ENCODE measurements at places on chromosomes 12 and 14.

GRCh38 chr14:81289516-81289915 is 68.8 kb upstream of the GTF2A1 start:
- no peak for DNase-seq

GRCh38 chr12:53060064-53060720 is 10.3 kb downstream of the TNS2 start:
- no peak for DNase-seq

- no peak for DNase-seq
These were observed 229.2 kb downstream of the EMP1 start for GRCh38 chr12:13425766-13426165.

- no peak for DNase-seq
These were observed 15.8 kb upstream of the PTPRR start for GRCh38 chr12:70936203-70936813.

DNA sequence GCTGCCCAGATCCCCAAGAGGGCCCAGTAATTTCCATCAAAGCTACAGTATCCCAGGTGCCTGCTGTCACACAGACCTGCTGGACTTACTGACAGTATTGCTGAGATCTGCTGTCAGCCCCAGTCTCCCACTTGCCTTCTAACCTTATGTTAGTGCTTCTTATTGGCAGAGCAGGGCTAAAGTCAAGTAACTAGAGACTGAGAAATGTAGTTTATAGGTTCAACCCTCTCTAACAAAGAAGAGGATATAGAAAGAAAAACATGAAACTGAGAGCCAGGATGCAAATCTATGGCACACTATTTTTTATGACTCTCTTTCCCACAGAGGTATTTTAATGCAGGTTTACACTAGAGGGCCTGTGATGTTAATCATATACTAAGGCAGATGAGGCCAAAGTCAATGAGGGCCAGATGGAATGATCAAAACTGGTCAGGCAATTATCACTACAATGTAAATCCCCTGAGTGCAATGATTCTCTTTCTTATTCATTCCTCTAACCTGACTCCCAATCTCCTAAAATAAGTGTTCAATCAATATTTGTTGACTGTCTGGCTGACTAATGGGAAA is 781.9 kb downstream of the VRK1 start:
- DNase-seq, result peak; percentile 7

- no peak for DNase-seq
These were observed 628 bp downstream of the VRTN start for GRCh38 chr14:74348735-74349463.

- DNase-seq, result no peak
These were observed 135.8 kb upstream of the PLXNC1 start for GRCh38 chr12:94012590-94012989.

DNA sequence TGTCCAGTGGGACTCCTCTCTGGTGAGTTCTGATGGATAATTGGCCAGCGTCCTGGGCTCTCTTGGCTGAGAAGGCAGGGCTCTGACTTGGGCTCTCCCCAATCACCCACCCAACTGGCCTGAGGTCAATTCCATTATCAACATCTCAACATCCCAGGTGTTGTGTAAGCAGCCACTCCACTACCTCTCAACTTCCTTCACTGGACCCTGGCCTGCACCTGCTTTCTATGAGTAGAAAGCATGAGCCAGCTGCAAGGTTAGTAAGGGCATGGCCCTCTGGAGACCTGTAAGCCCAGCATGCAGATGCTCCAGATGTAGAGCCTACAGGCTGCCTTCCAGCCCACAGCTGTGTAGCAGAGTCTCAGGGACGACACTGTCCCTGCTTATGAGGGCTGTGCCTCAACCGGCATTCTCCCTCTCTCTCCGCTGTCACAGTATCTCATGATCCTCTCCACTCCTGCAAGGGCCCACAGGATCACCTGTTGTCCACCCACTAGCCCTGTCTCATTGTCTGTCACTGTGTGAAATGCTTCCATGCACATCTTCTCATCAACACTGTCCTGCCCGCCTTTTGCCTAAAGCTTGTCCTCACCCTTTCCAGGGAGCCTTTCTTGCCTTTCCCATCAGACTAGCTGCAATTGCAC is 5.4 kb upstream of the KRT81 start:
- DNase-seq, result no peak

GRCh38 chr12:22684140-22685118 is 59.5 kb downstream of the ETNK1 start:
- DNase-seq, result peak; percentile 59

- peak; percentile 19 for DNase-seq
These were observed 159.8 kb downstream of the TGFB3 start for GRCh38 chr14:75821831-75822521.

DNA sequence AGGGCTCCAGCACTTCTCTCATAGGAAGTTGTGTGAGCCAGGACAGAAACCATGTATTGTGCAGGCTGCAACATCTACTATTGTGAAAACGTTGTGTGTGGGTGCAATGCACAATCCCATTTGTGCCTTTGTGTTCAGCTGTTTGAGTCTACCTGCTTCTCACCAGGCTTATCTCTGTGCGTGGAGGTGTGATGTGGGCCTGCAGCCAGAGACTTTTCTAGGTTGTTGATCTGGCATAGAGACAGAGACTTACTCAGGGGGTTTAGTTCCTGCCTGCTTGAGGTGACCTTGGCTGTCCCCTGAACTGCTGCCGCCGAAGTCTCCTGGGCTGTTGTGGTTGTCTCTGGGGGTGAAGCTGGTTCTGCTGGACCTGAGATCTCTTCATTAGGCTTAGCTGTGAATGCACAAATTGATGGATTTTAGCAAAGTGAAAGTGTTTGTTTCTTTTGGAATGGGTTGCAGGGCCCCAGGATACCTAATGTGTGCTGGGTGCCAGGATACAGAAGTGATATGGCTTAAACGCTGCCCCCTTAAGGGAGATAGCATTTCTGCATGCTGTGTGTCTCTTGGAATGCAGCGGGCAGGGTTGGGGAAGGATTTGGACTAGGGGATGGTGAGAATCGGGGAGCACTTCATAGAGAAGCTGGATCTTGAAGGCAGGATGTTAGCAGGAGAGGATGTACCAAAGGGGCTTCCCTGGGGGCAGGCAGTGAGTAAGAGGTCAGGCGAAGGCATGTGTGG is 2.5 kb downstream of the LACRT start:
- no peak for DNase-seq

- no peak for DNase-seq
These were observed 21.1 kb upstream of the PGF start for GRCh38 chr14:74976264-74977113.

- no peak for DNase-seq
These were observed 299.3 kb upstream of the STXBP6 start for GRCh38 chr14:25349269-25349668.

DNA sequence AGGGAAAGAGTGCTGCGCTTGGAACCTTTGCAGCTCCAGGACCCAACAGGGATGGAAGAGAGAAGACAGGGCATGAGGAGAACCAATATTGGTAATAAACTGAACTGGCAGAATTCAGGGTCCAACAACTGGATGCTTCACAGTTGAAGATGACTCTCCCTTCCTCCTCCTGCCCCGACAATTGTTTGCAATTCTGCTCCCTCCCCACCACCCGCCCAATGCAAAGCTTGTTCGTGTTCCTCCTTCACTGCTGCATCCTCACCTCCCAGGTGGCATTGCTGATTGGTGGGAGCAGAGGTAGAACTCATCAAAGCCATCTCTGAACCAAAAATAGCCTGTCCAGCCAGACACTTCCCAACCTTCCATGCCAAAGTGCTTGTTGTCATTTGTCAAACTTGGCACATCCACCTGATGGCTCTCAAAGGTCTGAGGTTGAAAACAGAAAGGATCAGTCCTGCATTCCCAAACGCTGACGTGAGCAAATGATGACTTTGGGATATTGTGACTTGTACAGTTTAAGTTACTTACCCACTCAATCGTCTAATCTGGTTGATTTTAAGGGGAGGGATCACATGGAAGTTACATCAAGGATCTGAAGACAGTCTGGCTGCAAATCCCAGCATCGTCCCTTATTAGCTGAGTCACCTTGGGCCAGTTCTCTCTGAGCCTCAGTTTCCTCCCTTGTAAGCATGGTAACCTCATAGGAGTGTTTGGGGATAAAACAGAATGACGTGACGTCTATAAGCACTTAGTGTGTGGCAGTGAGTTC is 242.6 kb upstream of the CRY1 start:
- DNase-seq, result no peak

- DNase-seq, result no peak
These were observed 499.0 kb downstream of the GALC start for GRCh38 chr14:87494010-87494409.

DNA sequence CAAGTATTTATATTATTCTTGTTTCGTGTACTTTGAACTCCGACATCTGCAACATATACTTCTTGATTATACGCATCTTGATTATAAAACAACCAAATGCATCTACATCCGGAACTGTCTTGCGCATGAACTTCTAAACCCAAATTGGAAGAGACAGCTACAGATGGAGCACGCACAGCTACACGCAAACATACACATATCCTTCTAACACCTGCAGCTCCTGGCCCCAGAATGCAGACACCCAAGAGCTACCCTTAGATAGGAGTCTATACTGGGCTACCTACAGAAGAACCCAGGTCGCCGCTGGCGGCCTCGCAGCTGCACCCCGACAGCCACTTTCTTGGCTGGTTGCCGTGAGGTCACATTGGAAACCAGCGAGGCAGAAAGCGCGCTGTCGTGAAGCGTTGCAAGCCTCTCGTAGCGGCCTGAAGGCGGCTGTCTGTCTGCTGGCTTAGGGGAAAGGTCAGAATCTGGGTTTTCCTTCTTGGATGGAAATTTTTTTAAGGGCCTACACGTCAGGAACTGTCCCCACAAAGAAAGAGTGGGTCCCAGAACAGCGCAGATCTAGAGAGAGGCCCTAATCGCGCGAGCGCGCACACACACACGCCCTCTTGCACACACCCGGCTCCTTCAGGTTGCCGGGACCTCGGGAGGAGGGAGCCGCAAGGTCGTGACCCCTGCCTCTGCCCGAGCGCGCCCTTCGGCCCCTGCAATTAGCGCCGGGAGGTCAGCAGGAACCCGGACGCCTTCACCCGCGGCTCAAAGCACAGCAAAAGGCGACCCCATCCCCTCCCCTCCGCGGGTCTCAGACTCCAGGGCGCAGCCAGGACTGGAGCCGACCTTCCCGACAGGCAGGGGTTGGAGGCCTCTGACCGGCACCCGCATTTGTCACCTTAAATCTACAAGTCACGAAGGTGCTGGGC is 17.0 kb downstream of the TBX3 start:
- peak; percentile 46 for DNase-seq

DNA sequence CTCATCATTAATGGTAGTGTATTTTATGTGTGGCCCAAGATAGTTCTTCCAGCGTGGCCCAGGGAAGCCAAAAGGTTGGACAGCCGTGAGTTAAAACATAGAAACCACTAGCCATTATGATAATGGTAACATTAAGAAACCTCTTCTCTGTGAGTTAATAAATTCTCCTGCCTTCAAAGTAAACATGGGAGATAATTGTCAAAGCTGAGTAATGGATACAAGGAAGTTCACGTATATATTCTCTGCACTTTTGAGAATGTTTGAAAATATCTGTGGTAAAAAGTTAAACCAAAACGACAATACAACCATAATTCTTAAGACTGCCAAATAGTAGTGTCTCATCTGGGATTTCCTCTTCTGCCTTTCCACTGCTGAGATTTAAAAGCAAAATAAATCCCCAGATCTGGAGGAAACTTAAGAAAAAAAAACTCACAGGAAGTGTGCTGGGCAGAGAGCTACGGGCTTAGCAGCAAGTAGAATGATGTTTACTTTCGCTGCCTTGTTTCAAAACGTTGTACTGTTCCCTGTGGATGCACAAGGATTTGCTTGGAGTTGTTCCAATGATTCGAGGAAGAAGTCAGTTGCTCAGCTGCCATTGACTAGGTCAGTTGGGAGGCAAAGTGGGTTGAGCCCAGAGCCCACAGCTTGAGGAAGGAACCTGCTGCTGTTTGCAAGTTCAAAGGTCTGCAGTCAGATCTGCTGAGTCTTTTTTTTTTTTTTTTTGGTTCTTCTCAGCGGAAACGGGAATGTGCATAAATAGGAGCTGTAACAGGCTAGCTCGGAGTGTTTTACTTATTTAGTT is 1.7 kb downstream of the TPCN1 start:
- DNase-seq, result peak; percentile 89

DNA sequence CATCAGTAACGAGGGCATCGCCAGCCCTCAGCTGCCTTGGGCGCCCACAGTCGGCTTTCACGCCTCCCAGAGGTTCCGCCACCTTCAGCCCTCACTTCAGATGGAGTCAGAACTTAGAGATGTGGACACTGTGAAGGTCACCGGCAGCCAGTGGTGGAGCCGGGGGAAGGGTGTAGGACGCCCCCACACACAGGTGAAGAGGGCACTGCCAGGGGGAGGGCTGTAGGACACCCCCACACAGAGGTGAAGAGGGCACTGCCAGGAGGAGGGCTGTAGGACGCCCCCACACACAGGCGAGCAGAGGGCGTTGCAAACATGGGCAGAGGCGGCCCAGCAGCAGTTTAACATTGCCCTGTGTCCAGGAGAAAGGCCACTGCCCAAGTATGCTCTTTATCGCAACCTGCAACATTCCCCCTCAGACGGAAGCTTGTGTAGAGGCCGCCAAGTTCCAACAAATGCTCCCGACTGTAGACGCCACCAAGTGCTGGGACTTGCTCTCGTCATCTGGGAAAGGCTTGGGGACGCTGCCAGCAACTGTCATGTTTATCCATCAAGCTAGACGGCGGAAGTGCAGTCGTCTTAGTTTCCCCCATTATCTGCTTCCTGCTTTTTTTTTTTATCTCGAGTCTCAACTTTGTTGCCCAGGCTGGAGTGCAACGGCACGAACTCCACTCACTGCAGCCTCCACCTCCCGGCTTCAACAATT is 4.9 kb upstream of the ANKLE2 start:
- DNase-seq, result no peak

GRCh38 chr12:27841392-27841882 is 61.4 kb upstream of the MANSC4 start:
- peak; percentile 26 for DNase-seq

DNA sequence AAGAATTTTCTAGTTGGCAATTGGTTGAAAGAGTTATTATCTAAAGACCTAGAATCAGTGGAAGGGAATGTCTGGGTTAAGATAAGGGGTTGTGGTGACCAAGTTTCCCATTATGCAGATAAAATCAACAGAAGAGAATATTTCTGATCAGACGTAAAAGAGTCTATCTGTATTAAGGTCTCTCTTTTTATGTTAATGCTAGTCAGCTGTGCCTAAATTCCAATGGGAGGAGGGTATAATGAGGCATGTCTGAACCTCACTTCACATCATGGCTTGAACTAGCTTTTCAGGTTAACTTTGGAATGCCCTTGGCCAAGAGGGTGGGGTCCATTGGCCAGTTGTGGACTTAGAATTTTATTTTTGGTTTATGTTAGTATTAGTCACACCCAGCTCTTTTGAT is 34.3 kb upstream of the CHST11 start:
- DNase-seq, result no peak

DNA sequence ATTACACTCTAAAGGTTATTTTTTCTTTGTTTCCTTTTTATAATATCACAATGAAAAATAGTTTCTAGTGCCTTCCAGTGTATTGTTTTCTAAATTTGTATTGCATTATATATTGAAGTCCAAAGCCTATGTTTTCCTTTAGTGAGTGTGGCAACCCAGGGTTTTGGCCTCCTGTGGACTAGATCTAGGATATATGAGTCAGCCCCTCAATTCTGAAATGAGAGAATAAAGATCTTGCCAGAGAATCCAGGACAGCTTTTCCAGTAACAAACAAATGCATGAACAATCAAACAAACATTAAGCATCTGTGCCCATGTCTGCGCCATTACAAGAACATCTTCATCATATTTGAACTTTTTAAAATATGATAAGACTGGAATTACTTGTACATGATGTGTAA is 70.7 kb upstream of the SSTR1 start:
- DNase-seq, result no peak
